NCI-H1105 (cell line): ENCODE measurements at places on chromosomes 16 and 17.

DNA sequence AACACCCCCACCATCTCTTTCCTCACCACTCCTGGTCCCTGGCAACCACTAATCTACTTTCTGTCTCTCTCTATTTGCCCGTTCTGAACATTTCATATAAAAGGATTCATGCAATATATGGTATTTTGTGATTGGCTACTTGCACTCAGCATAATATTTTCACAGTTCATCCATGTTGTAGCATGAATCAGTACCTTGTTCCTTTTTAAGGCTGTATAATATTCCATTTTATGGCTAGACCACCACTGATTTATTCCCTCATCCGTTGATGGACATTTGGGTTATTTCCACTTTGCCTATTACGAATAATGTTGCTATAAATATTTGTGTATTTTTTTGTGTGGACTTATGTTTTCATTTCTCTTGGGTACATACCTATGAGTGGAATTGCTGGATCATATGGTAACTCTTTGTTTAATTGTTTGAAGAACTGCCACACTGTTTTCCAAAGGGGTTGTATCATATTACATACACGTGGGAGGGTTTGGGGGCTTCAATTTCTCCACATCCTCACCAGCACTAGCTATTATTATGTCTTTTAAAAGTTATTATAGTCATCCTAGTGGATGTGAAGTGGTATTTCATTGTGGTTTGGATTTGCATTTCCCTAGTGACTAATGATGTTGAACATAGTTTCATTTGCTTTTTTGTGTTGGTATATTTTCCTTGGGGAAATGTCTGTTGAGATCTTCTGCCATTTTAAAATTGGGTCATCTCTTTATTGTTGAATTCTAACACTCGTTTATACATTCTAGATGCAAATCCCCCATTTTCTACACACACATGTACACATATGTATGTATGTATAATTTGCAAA is 26.3 kb downstream of the SEC14L5 start:
- no peak for DNase-seq

DNA sequence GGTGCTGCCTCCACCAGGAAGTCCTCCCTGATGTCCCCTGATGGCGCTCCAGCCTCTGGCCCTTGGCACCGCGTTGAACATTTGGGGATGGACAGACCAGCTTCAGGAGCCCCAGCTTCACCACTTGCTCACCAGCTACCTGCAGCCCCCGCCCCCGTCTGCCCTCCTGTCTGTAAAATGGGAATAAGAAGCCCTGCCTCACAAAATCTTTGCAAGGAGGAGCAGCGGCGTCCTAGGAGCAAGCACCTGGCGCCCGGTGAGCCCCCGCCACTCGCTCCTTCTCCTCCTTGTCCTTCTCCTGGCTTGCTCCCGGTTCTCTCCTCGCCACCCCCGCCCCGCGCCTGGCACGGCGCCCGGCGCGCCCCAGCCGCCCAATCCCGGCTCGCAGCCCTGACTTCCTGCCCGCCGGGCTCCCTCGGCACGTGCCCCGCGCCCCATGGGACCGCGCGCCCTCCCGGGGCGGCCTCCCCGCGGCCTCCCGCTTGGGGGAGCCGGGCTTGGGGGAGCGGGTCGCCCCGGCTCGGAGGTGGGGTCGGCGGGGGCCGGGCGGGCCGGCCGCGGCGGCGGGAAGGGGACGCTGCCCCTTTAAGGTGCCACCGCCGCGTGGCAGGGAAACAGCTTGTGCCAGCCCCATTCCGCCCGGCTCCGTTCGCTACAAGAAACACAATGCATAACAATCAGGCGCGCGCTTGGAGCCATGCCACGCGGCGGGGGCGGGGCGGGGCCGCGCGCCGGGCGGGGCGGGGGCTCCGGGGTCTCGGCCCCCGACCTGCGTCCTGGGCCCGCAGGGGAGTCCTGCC is 9.1 kb upstream of the PPP1R1B start:
- DNase-seq: peak; percentile 59

DNA sequence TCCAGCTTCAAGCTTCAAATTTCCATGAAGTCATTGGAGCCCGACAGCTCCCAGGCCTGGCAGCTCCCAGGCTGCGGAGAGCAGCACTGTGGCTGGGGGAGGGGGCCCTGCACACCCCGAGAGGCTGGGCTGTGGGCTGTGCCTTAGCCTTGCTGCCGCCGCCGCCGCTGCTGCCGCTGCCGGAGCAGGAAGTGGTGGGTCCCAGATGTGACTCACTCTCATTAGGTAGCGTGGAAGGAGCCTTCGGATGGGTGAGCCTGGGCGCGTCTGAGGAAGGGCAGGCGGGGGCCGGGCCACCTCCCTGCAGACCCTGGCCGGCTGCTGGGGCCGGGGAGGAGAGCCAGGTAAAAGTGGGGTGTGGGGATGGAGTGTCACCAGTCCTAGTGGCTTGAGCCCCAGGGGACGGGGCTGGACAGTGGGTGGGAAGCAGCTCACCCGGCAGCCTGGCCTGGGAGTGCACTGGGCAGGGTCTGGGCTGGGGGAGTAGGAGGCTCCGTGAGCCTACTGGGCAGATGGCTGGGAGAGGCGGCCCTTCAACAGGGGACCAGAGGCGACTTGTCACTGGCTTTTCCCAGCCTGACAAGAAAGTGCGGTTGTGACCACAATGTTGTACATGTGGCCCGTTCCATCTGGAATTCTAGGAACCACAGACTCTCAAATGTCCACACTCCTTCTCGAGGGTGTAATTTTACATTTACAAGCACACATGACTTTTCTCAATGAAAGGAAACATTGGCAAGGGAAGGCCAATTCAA is at the start of gene ADCY7:
ADCY7 (plus strand) TSS at position 215 of the 755 bp plus-strand sequence. CDS start 21,629 bp downstream, outside the sequence.
- DNase-seq: no peak

DNA sequence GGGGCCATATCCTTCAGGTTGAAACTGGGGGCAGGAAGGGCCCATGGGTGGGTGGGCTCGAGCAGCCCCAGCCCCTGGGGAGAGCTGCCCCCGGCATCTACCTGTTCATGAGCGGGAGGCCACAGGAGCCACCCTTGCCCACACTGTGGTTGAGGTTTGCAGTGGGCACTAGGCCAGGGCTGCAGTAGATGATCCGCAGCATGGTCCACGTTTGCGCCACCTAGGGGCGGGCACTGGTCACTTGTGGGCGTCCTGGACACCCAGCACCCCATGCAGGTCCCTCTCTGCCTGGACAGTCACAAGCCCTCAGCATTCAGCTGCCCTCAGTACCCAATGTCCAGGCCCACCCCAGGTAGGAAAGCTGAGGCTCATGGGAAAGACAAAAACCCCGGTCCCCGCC is 1.8 kb upstream of the JMJD8 start:
- DNase-seq: no peak

DNA sequence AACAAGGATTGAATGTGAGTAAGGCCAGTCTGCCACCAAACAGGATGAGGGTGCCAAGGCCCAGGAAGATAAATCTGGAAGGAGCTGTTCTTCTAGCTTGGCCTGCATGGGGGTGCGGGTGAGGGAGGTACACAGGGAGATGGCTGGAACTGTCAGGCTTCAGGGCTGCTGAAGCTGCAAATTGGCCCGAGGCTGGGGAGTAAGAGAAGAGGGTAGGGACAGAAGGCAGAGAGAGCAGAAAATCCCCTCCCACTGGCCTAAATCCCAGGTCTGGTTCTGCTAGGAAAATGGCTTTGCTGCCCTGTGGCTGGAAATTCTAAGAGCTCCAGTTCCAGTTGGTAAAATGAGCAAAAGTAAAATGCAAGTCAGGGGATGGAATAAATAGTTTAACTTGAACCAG is 87.9 kb downstream of the CCDC182 start:
- DNase-seq: no peak

DNA sequence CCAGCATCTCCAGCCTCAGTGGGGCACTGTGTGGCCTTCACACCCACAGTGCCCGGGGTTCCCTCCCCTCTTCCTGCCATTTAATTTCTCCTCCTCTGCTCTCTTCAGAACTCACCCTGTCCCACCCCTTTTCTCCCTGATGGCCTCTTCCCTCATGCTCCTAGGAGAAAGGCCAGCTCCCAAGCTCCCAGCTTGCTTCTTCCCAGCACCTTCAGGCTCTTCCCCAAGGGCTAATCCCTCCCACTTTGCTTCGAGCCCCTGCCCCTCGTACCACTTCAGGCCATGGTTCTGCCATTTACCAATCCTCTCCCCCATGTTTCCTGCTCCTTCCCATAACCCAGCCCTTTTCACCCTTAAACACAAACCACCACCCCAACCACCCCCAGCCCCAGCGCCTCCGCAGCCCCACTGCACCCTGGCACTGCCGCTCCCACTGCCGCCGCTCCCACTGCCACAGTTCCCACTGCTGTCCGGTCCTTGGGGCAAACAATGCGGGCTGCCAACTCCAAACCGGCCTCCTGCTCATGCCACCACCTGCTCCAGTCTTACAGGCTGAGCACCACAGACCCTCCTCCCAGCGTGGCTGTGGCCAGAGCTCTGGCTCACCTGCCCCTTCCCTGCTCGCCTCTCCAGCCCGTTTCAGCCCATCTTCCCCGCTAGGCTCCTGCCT is 28.6 kb downstream of the ADAM11 start:
- no peak for DNase-seq

GRCh38 chr16:11005611-11005975 is 61.2 kb downstream of the CLEC16A start:
- DNase-seq: no peak

DNA sequence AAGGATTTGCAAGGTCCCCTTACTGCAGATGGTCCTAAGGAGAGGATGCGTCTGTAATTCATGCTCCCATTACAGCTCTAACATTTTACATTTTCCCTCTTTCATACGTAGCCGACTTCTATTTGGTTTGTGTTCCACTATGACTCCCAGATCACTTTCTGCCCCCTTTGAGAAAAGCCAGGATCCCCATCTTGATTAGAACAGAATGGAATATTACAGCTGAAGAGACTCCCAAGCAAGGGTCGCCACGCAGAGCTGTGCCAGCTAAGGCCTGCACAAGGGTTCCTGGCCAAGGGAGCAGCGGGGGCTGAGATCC is 3.4 kb upstream of the CDT1 start:
- DNase-seq: no peak

DNA sequence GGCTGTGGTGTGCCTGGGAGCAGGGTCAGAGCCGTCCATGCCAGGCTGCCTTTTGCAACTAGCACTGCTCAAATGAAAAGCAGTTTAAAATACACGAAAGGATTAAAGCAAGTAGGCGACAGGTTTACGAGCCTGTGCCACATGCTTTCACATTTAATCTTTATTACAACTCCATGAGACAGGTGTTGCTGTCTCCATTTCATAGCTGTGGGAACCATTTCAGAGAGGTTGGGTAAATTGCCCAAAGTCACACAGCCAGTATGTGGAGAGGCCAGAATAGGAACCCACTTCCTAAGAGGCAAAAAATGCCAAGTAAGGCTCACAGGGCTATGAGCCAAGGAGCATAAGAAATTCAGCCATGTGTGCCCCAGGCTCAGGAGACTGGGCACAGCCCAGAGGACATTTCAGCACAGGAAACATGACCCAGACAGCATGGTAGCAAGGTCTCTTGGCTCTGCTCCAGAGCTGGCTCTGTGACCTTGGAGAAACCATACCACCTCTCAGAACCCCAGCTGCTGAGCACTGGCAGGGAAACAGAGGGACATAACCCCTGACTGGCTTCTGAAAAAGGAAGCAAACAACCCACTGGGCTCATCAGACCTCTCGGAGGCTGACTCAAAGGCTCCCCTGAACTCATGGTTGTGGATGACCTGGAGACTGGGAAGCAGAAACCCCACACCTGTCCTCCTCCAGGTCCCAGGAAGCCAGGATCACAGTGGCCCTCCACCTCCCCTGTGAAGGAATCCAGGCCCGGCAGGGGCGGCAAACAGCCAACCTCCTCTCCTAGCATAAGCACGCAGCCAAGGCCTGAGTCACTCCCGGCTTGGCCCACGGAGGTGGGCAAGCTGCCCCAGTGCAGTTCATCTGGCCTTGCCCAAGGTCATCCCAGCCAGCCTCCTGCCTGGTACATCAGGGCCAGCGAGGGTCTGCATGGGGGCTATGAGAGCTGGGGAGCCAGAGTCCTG is 40.3 kb upstream of the MRPS23 start:
- no peak for DNase-seq

DNA sequence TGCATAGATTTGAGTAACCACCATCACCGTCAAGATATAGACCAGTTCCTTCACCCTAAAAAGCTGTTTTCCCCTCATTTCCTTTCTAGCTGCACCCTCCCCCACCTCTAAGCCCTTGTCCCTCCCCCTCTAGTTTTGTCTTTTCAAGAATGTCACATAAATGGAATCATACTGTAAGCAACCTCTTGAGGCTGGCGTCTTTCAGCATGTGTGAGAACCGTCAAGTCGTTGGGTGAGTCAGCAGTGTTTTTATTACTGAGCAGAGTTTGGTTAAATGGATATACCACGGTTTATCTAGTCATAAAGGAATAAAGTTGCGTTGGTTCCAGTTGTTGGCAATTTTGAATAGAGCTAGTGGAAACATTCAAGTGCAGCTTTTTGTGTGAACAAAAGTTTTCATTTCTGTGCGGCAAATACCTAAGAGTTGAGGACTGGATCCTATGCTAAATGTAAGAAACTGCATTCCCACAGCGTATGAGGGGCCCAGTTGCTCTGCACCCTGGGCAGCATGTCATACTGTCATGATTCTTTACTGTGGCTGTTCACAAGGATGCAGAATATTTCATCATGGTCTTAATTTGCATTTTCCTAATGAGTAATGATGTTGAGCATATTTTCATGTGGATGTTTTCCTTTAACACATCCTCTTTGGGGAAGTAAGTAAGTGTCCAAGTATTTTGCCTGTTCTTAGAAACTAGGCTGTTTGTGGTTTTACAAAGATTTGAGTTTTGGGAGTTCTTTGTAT is 264.3 kb downstream of the CPPED1 start:
- DNase-seq: no peak

GRCh38 chr17:3029213-3029913 is 34.0 kb downstream of the OR1D5 start:
- DNase-seq: no peak

DNA sequence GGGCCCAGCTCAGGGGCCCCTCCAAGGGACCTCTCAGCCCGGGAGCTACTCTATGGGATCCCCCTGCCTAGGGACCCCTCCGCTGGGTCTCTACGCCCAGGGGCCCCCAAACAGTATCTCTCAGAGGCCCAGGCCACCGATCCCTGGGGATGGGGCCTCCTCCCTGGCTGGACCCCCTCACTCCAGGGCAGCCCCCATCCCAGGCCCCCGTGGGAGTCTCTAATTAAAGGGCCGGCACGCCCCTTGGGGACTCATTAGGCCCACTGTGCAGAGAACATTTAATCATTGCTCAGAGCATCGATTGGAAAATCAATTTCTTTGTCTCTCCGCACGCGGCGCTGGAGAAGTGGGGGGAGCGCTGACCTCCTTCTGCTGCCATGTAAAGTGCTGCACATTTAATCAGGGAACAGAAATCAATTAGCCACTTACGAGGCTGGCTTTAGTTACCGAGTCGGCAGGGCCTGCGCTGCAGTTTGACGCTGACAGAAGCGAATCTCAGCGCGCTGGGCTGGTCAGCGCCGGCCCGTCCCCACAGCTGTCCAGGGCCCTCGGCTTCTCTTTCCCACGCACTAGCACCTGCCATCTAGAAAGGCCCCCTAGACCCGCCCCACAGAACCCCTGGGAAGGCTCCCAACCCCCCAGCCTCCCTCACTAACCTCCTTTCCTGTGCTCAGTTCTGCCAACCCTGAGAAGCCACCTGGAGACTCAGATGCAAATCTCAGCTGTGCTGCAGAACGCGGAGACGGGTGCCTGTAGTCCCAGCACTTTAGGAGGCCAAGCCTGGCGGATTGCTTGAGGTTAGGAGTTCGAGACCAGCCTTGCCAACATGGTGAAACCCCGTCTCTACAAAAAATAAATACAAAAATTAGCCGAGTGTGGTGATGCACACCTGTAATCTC is 20.2 kb upstream of the C1QL1 start:
- DNase-seq: no peak
